ENCODE measurements at places on chromosomes 5 and 9.
A peak's percentile ranks its signal among the peaks of the same experiment; 100 is the strongest.

GRCh38 chr5:125408448-125409233, 662.2 kb upstream of the ZNF608 start:
- no peak for DNase-seq

GRCh38 chr5:16561660-16562059, 55.1 kb downstream of the RETREG1 start:
- DNase-seq = no peak

DNA sequence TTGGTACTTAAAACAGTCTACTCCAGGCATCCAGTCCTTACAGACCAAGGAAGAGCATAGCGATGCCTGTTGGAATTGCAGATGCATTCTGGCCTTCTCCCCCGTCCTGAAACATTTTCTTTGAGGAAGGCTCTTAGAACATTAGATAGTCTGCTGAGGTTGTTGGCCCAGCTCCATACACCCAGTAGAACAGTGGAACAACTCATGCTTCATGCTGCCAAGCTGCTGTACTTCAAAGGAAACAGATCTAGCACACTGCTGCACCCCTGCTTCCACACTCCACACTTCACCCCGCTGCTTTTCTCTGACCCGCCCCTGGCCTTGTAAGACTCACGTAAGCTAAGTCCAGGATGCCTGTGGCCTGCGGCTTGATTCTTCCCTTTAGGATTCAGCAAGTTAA, 33.4 kb upstream of the NCS1 start:
- DNase-seq = no peak

- DNase-seq = peak; percentile 67
Measured at GRCh38 chr5:30891660-30892059, 301.8 kb upstream of the CDH6 start.

All from NCI-H146 (cell line).